Activated CD4-positive, CD25-positive, alpha-beta regulatory T cell treated with anti-CD3 and anti-CD28 coated beads, Interleukin-2, amount 50 U/mL, for 24 hours (primary cell): ENCODE measurements at places on chromosomes 5 and 9.

- no peak for ATAC-seq
These were observed at the start of gene NSG2 for GRCh38 chr5:174045470-174046025. NSG2 (plus strand) TSS chr5:174045706; CDS start chr5:174046756, 1,050 bp downstream.

GRCh38 chr9:3012245-3012644 is 168.3 kb upstream of the PUM3 start:
- no peak for ATAC-seq

DNA sequence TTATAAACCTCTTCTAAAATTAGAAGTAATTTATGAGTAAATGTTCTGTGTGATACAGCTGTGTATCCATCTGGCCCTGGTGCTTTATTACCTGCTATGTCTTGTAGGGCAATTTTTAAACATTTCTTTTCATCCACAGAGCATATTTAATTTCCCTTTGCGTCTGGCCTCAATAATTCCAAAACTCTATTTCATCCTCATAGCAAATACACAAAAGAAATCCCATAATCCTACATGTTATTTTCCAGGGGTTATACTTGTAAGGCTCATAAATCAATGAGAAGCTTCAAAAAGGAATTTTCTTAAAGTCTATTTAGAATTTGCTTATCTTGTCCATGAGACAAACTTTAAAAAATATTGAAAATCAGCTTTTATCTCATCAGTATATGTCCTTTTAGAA is 167.0 kb downstream of the TTC39B start:
- no peak for ATAC-seq

DNA sequence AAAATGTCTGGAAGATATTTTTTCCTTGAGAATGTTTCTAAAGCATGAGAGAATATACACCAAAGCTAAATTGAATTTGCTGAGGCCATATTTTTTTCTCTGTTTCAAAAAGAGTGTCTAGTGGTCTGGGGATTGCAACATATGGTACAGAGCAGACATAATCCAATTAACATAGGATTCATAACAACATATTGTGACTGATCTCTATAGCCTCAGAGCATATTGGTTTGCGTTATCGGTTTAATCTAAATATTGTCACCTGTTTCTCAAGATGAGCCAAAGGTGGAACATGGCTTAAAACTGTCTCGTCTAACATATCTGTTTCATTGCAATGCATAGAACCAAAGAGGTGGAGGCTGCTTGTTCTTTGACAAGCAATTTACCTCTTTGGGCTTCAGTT is 3.9 kb downstream of the PPP3R2 start:
- no peak for ATAC-seq

DNA sequence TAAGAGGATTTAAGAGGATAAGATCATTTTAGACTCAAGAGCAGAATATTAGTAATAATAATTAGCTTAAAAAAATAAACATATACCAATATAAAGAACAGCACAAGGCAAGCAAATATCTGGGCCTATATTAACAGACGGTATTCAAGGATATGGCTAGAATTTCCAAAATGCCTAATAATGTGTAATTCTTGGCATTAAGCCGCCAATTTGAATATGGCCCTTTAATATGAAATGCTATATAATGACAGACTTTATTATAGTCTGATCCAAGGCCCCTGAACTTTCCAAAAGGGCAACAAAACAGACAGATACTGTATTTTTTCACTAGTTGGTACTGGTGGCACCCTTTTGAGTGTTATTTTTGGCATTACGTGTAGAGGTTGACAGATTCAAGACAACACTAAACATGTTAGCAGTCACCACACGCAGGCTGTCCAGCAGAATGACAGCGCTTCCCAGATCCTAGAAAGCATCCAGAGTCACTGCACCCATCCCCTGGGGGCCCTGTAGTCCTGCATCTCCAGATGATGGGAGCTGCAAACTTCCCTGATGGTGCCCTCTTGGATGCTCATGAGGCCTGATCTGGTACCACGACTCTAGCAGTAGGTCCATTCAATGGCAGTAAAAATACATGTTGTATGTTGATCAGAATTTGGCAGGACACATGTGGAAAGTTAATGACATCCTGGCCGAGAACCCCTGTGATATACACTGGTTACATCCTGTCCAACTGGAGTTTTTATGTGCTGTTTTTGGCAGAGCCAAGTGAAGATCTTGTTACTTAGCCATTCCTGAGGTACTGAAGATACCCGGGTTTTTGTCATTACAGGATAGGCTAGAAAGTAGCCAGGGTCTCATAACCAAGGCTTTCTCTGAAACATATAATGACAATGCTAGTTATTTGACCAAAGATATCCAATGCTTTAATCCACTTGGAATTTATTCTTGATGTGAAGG is 1.7 kb upstream of the ABL1 start:
- ATAC-seq, result no peak

DNA sequence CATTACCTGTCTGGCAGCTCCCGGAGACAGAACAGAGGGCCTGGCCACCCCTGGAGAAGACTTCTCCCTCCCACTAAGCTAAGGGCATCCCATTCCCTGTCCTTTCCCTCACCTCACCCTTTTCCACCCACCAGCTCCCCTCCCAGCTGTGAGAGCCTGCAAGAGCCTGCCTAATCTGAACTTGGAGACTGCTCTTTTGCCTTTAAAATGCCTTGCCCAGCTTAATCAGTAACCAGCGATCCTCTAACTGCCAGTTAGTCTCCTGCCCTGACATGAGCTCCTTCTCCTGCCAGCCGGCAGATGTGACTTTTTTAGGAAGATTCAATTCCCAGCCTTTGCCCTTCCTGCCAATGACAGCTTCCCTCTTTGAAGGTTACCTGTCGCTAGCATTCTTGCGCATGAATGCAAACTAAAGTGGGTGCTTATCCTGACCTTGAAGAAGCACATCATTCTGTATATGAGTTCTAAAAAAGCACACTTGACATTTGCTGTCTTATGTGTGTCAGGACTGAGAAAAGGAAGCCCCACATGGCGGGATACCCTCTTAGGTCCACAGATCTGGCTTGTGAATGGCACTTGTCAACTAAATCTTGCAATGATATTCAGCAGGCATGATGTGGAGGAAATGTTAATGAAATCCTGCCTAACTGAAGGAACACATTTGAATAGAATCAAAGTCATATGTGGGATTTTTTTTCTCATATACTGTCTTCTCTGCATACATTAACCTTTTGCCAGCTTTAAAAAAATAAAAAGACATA is 411.2 kb upstream of the SLC30A5 start:
- no peak for ATAC-seq

- ATAC-seq, result no peak
These were observed 17.6 kb downstream of the C9orf43 start for GRCh38 chr9:113428062-113428615.
